ENCODE measurements at places on chromosomes 2 and 18. TPM values are rescaled to one million over a fixed set of nuclear protein-coding genes. Genes with fewer than 3 reads are reported as not detected.
A peak's percentile ranks its signal among the peaks of the same experiment; 100 is the strongest.

FBLN7 gene
- total RNA-seq = 6.6 TPM

HNMT gene
- 3.0 TPM for total RNA-seq

COA5 gene
- total RNA-seq = 18.0 TPM

NOP58 gene
- 26.9 TPM for total RNA-seq

DPYSL5 gene
- total RNA-seq = under 0.01 TPM

EIF2AK3 gene
- total RNA-seq = 12.4 TPM

MERTK gene
- 14.0 TPM for total RNA-seq

UGT1A5 gene
- total RNA-seq = not detected

QPCT gene
- 3.9 TPM for total RNA-seq

- no peak for DNase-seq
Observed at GRCh38 chr2:1713142-1713838, 31.0 kb downstream of the PXDN start.

GRCh38 chr2:206974551-206974950 lies 35.2 kb downstream of the CPO start:
- DNase-seq = no peak

DNA sequence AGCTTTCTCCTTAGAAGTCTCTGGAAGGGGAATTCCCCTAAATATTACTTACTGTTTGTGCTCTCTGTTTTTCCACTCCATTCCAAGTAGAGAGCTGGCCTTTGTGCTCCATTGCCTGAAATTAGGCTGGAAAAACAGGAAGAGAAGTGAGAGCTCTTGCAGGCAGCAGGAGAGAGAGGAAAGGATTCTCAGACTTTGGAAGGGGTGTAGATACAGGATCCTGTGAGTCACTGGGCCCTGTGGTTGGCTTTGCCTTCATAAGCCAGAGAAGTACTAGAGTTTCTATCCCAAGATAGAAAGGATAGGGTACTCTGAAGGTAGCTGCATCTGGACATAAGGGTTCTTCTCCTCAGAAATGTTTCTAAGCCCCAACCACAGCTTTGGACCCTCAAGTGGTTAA lies 188.9 kb downstream of the CMPK2 start:
- DNase-seq = no peak

DNA sequence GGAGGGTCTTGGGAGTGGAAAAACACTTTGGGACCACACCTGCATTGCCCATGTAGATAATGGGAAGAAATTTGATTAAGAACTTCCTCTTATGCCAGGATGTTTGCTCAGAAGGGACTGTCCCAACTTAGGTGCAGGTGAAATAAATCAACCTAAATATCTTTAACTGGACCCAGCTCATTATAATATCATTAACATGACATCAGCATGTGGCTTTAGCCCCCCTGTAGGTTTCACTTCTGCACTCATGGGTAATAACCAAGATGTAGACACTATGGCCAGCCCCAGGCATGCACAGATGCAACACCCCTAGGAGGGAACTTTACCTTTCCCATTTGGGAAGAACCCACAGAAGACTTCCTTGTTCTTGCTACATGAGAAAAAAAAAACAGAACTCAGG lies 227.4 kb upstream of the ZNF804A start:
- no peak for DNase-seq

DNA sequence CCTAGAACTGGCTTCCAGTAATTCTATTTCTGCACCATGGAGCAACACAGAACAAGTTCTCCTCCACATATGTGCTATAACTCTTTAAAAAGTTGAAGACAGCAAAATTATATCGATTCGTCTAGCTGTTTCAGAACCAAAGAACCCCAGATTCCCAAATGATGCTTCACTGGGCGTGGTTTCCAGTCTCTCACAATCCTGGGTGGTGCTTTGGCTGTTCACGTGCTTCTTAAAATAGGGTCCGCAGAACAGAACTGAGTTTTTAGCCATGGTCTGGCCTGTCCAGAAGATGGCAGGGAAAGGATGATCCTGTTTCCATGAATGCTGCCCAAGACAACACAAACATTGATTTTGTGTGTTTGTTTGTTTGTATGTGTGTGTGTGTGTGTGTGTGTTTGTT lies 37.6 kb upstream of the PARD3B start:
- DNase-seq = no peak

- no peak for DNase-seq
Observed at GRCh38 chr2:96248624-96249023, 17.2 kb downstream of the TMEM127 start.

GRCh38 chr18:62170857-62171256 lies 16.0 kb downstream of the PIGN start:
- DNase-seq = no peak

GRCh38 chr2:47076586-47077441 lies 78.3 kb downstream of the STPG4 start:
- DNase-seq = peak; percentile 77

DNA sequence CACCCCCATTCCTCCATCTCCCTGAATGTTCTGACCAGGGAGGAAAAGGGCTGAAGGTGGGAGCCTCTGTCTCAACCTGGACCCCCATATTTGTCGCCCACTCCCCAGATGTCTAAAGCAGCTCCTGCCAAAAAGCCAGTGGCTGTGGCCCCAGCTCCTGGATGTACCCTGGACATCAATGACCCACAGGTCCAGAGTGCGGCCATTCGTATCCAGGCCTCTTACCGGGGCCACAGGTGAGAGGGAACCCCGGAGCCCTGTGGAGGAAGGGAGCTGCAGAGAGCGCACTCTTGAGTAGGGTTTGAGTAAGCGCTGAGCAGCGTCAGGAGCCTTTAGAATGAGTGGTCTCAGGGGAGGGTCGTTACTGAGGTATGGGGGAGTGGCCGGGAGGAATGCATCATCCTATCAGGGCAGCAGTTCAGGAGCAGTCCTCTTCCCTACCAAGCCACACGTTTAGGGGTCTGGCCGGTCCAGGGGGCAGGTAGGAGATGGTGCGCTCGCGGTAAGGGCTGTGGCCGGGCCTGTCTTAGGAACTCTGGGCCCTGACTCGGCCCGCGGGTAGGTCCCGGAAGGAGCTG lies 2.4 kb upstream of the GMPPA start:
- DNase-seq = no peak

DNA sequence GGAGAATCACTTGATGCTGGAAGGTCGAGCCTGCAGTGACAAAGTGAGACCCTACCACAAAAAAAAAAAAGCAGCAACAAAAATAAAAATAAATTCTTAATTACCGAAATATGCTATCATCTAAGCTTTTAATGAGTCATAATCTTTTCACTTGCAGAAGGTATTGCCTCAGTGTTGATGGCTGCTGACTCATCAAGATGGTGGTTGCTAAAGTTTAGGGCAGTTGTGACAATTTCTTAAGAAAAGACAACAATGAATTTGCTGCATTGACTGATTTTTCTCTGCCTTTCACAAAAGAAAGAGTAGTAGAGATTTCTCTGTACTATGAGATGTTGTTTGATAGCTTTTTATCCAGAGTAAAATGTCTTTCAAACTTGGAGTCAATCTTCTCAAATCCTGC lies 1809.0 kb downstream of the SUCLG1 start:
- DNase-seq = no peak

DNA sequence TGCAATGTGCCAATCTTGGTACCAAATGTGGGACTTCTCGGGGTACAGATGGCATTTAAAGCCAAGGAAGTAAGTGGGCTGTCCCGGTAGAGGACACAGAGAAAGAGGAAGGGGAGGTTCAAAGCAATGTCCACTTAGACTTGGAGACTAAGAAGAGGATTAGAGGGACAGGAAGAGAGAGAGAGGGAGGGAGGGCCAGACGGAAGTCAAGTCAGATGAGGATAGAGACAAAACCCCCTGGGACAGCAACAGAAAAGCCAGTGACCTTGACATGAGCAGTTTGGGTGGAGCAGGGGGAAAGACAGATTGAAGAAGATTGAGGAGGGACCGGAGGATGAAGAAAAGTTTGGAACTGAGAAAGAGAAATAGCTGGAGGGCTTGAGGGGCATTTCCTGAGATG lies 164.5 kb downstream of the NCK2 start:
- DNase-seq = no peak

GRCh38 chr18:55375930-55376329 lies 212.1 kb downstream of the TCF4 start:
- DNase-seq = no peak

All from dermis microvascular lymphatic vessel endothelial cell (primary cell).